Amniotic stem cell (primary cell): ENCODE measurements at places on chromosomes 5 and 9.

DNA sequence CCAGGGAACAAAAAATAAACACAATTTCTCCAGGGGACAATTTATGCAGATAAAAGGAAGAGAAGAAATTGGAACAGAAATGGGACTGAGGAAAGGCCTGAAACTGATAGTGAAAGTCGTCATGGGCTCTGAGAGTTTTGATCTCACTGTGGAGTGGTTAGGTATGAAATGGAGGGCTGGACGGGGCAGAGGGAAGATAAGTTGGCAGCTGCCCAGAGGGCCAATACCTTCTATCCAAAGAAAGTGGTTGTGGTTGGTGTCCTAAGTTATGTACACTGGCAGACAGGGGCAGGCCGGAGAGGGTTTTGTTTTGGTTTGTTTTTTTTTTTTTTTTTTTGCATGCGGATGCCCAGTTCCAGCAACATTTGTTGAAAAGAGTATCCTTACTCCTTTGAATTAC lies 46.1 kb downstream of the ZNF618 start:
- no peak for DNase-seq

GRCh38 chr9:111668026-111668573 lies 6.7 kb downstream of the GNG10 start:
- no peak for DNase-seq

DNA sequence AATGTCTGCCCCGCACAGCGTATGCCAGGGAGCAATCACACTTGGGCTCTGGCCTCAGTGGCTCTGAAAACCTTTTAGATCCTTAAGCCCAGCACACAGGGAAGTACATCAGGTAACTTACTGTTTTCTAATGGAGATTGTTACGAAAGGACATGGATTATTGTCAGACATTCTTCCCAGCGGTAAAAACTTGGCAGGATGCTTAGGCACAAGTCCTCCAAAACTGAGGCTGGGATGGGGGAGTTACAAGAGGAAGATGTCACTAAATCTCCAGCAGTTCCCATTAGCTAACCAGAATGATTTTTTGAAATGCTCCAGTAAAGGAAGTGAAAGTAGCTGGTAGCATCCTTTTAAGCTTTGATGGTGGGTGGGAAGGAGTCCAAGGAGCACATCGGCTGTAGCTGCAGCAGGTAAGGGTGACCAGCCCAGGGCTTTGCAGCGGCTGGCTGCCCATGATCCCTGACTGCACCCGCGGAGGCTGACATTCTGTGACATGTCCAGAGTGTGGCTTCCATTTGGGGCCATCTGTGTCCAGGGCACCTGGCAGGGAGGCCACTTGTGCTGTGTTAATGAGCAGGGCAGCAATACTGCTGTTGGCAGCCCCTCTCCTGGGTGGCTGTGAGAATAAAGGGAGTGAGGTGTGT lies 165.8 kb downstream of the GADD45G start:
- DNase-seq: no peak

DNA sequence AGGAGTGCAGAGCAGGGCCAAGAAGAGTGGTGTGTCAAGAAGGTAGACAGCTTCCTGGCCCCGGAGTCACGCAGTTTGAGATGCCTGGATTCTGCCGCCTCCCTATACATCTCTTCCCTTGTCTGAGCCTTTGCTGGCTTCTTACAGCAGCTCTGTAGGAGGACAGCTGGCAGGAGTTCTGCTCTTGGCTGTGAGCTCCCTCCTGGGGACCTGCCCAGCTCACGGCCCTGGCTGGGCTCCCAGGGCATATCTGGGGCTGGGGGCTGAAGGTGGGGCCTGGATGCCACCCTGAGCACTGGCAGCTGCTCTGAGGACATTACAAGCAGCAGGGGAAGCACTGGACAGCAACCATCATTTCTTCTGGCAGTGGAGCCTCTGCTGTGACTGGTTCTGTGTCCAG lies 786 bp upstream of the TSSK1B start:
- DNase-seq: no peak

DNA sequence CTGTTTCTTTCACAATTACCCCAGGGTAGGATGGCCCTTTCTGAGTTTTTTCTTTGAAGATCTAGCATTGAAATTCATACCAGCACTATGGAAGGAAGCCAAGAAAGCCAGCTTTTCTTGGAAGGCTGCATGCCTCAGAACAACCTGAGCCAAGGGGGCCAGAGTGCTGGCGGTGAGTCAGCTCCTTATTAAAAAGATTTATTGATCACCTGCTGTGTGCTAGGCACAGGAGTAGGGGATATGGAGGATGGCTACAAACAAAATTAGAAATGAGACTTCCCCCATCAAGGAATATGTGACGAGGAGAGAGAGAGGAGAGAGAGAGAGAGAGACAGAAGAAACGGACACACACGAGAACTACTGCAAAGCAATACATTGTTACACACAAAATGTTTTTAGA lies 184.6 kb upstream of the PUM3 start:
- no peak for DNase-seq

DNA sequence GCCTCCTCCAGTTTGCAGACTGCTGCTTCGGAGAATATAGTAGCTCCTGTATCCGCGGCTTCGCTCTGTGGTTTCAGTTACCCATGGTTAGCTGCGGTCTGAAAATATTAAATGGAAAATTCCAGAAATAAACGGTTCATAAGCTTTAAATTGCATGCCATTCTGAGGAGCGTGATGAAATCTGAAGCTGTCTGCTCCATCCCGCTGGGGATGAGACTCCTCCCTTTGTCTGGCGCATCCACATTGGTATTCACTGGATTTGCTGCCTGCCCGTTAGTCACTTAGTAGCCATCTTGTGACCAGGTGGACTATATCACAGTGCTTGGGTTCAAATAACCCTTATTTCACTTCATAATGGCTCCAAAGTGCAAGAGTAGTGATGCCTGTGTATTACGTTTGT lies 36.3 kb downstream of the MSX2 start:
- DNase-seq: no peak

DNA sequence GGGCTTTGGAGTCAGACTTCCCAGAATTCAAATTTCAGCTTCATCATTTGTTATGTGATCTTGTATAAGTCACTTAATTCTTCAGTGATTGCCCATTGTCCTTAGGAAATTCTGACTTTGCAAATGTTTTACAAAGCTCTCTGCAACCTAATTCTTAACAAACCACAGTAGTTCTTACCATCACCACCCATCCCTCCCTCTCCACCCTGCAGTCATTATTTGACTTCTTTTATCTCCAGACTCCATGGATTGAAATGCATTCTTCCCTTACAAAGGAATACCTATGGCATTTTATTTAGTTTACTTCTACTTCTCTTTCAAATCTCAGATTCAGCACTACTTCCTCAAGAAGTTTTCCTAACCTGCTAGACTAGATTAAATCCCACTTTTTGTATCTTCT lies 23.1 kb downstream of the SHLD3 start:
- DNase-seq: no peak

DNA sequence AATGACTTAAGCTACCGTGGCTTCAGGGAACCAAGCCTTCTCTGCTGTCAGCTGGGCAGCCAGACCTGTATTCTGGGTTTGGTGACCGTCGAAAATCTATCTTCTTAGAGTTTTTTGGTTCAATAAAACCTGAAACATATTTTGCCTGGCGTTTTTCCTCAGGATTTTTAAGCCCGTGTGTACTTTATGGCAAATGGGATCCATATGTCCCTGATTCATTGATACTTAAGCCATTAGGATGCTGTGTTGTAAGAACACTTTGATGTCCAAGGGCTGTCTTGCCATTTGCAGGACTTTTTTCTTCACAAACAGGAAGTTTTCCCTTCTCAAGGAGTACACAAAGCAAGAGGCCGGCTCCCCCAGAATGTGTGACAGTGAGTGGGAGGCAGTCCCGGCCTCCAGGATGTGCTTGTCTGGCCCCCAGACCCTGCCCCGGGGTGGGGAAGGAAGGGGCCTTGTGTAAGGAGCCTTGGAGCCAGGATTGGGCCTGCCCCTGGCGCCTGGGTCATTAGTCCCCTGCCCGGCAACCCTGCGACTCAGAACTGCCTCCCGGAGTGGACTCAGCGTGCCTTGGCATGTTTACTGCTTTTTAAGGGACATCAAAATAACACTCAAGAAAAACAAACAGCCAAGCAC lies 83.4 kb upstream of the SMIM23 start:
- no peak for DNase-seq

GRCh38 chr5:84028093-84028492 lies 307.4 kb upstream of the HAPLN1 start:
- no peak for DNase-seq

DNA sequence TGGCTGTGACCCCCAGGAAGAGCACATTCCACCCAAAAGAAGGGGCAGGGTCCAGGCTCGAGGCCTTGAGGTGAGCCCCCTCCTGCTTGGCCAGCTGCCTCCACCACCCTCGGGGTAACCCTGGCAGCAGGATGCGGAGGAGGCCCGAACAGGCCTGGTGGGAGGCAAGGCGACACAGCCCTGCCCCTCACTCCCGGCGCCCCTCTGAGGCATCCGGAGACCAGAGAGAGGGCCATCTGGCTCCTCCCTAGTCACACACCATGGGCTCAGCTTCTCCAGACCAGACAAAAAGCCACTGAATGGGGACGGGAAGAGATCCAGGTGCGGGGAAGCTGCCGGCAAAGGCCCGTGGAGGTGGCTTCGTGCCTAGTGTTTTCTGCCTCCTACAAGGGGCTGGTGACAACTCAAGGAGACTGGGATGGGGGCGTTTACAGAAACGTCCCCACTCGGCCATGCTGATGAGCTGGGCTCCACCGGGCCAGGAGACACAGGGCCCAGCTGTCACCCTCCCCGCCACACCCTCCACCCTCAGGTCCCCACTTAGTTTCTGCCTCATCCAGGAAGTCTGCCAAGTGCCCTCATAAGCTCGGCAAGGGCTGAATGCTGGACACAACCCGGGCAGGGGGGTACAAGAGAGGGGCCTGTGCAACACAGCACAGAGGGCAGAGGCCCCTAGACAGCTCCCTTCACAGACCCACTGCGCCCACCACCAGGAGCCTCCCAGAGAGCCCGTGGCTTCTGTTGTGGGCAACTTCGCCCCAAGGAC lies 41.9 kb downstream of the NACC2 start:
- DNase-seq: no peak
